ENCODE measurements at places on chromosomes 5 and 9. TPM values are rescaled to one million over a fixed set of nuclear protein-coding genes. Genes with fewer than 3 reads are reported as not detected.

The IFNA5 gene
- not detected for total RNA-seq

DNA sequence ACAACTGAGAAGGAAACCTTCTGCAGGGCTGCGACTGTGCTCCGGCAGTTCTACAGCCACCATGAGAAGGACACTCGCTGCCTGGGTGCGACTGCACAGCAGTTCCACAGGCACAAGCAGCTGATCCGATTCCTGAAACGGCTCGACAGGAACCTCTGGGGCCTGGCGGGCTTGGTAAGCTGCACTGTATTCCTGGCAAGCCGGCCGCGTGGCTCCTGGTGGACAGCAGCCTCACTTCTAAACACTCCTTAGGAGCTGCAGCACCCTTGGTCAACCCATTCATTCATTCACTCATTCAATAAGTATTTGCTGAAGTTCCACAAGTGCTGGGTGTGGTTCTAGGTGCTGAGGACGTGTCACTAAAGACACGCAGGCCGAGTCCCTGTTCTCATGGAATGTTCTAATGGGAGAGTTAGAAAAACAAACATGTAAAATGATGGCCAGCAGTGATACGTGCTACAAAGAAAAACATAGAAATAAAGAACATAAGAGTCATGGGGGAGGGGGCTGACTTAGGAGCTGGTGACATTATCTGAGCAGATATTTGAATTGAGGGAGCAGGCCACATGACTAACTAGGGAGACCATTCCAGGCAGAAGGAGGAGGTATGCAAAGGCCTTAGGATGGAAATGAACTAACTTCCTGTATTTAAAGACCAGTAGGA lies 6.1 kb downstream of the IL4 start:
- no peak for DNase-seq

The PCDHGA3 gene
- total RNA-seq = 0.09 TPM

GRCh38 chr9:75197561-75197960 lies 109.2 kb downstream of the OSTF1 start:
- no peak for DNase-seq

GRCh38 chr5:114822863-114823262 lies 346.8 kb downstream of the TRIM36 start:
- DNase-seq = no peak

DNA sequence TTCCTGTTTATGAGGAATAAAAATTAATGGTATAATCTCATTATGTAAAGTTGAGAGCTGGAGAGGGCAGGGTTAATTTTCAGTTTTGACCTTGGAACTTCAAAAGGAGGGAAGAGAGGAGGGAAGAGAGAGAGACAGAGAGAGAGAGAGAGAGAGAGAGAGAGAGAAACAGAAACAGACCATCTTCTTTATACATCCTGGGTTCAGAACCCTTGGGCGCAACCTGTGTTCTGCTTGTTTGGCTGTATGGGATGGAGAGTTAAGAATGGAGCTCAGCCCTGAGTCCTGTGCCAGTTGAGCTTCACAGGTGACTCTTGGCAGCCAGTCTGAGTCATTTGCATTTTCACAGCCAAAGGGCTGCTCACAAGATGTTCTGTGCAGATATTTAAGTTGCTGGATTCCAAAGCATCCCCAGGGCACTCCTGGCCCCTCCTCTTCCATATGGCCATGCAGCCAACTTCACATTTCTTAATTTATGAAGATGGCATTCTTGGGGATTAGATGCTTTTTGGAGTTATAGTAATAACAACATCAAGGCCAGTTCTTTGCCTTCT lies 143.5 kb downstream of the CARTPT start:
- DNase-seq = no peak

DNA sequence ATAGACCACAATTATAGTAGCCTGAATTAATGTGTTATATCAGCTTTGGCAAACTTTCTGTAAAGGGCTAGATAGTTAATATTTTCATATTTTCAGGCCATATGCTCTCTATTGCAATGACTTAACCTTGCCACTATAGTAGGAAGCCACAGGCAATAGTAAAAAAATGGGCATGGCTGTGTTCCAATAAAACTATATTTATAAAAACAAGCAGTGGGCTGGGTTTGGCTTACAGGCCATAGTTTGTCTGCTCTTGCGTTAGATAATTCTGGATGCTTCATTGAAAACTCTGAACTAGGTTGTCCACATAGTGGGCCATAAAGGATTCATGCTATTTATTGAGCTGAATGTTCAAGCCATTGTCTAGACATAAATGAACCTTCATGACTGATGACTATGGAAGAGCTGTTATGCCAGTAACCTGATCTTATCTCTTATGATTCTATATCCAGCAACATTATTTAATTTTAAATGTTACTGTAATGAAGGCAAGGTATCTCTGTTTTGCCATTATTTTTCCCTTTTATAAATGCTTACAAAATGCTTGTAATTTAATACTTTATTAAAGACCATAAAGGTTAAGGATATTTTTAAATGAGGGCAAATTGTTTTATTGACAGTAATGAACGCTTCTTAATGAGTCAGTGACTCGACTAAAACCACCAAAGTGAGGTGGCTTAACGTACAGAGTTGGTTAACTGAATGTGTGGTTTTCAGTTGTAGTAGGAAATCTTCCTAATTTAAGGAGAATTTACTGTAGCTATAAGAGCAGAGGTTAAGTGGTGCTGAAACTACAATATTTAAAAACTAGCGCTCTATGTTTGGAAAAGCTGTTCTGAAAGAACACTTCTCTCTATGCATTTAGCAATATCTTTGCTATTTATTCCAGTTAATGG lies 560.6 kb downstream of the PRR16 start:
- no peak for DNase-seq

The PROB1 gene
- 1.5 TPM for total RNA-seq

DNA sequence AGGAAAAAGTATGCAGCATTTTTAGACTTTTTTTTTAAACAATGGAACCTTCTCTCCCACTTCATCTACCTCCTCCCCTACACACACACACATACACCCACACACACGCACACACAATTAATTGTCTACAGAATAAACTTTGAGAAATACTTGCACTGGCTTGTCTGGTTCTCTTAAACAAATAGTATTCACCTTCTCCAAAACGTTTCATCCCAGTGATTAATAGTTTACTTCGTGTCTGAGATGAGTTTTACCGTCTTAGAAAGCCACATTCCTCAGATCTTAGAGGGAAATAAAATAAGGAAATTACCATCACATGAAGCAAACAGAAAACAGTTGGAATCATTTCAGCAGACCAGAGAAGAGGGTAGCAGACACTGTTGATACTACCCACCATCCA lies 570.6 kb upstream of the CLINT1 start:
- DNase-seq = no peak

GRCh38 chr9:16180546-16180945 lies 627.7 kb downstream of the CCDC171 start:
- DNase-seq = no peak

The PCDHA5 gene
- not detected for total RNA-seq

DNA sequence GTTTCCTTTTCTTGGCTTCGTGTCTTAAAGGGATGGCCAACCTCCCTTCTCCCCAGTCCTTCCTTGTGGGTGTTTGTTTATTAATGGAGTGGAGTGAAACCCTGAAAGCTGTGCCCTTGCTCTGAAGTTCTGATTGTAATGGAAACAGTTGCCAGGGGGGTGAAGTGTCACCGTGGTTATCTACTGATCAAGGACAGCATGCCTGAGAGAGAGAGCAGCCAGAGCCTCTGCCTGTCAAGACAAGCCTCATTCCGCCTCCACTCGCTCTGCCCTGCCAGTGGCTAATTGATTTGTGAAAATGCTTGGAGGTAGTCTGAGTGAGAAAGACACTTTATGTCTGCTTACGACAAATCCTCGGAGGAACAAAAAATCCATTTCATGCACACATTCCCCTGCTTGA lies 143.7 kb upstream of the SLC30A5 start:
- DNase-seq = no peak

DNA sequence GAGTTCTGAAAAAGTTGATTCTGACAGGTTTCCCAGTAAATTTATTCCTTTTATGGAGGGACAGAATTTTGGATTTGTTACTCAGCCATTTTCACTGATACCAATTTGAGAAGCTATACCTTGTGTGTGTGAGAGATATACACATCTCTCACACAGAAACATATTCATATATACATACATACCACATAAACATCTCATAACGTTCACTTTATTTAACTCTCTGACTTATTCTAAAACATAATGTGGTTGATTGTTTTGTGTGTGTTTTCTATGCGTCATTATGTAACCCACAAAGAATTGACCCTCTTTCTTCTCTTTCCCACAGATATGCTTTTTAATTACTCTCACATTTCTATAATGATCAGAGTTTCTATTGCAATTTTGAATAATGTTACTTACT lies 570.8 kb upstream of the TLE4 start:
- DNase-seq = no peak

The DMRT2 gene
- not detected for total RNA-seq

- DNase-seq = no peak
These were observed 130.4 kb upstream of the BASP1 start for GRCh38 chr5:17087035-17087434.

The PCDHGB4 gene
- total RNA-seq = 0.29 TPM

DNA sequence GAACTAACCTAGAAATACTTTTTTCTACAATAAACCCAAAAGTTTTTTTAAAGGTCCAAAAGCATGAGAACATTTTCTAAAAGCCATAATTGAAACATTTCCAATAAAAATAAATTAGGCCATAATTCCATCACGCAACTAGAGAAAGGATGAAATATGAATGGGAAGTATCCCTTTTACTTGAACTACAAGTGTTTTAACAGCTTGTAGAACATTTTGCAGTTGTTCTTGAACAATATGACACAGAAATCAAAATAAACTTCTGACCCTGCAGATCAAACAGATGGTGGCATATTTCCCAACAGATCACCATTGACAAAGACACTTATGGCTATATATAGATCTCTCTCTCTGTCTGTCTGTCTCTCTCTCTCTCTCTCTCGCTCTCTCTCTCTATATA lies 624.4 kb downstream of the PSAT1 start:
- no peak for DNase-seq

GRCh38 chr5:93622240-93622885 lies 39.3 kb downstream of the NR2F1 start:
- DNase-seq = no peak

GRCh38 chr9:89539374-89539773 lies 41.5 kb upstream of the SEMA4D start:
- no peak for DNase-seq

The IFNB1 gene
- total RNA-seq = not detected

The EGFLAM gene
- total RNA-seq = not detected

GRCh38 chr5:180007582-180007981 lies 64.0 kb downstream of the RNF130 start:
- no peak for DNase-seq

DNA sequence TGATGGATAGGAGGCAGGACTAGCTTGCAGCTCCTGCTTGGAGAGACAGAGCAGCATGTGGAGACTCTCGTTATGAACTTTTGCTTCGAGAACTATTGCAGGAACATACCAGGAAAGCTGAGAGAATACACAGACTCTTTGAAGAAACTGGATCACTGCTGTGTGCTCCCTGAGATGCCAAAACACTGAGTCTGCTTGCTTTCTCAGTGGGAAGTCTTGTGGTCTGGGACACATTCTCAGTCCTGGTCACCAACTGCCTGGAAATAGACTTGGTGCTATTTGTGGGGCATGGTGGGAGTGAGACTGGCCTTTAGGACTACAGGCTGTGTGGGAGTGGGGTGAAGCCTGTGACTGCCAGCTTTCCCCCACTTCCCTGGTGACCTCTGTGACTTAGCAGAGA lies 252.6 kb downstream of the MED10 start:
- DNase-seq = no peak

- no peak for DNase-seq
These were observed 101.7 kb upstream of the SARDH start for GRCh38 chr9:133839822-133840329.

DNA sequence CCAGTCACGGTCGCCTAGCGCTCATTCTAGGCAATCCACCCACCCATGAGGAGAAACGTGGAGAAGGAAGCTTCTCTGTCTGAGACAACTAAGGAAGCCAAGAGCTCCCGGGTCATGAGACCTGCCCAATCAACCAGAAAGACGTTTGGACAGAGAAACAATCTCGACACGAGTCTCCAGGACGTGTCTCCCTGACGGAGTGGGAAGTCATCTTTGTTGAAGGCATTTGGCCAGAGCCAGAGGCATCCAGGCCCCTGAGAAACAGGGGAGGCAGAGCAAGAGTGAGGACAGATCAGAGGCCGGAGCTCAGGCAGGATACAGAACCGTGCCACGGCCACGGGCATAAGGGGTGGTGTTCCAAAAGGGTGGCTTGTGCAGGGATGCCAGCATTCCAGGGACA lies 479.0 kb downstream of the SPATA31A7 start:
- no peak for DNase-seq

The SYNPO gene
- total RNA-seq = 1.9 TPM

The EIF4EBP3 gene
- 20.4 TPM for total RNA-seq

DNA sequence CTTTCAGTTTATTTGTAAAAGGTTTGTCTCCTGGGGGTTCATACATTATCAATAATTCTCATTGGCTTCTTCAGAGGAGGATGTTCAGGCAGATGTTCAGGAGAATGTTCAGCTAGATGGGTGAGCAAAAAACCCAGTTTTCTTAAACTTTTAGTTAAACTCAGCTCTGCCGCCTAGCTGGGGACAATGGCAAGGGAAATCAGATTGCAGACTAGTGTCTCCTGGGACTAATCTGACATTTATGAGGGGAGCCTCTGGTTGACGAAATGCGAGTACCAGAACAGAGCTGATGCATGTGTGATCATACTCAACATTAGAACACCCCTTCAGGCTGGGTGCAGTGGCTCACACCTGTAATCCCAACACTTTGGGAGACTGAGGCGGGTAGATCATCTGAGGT lies 314.4 kb downstream of the ARL15 start:
- DNase-seq = no peak

The GADD45G gene
- total RNA-seq = 6.0 TPM
